ENCODE measurements at places on chromosomes 11 and 22. TPM values are rescaled to one million over a fixed set of nuclear protein-coding genes. Genes with fewer than 3 reads are reported as not detected.

- DNase-seq, result peak; percentile 15
- peaks cover 4% of the 10 kb centered on the region for H3K27me3 ChIP-seq
- H3K27ac ChIP-seq, result peak within 1 kb of the TSS; percentile 10
- H3K4me1 ChIP-seq, result peaks cover 6% of the 10 kb centered on the region
- H3K36me3 ChIP-seq, result no peaks in the 10 kb centered on the region
Observed at GRCh38 chr11:118263695-118264568, at the start of gene MPZL2. Gene MPZL2 (minus strand): TSS chr11:118264297. CDS start chr11:118264153, 144 bp downstream.

DNA sequence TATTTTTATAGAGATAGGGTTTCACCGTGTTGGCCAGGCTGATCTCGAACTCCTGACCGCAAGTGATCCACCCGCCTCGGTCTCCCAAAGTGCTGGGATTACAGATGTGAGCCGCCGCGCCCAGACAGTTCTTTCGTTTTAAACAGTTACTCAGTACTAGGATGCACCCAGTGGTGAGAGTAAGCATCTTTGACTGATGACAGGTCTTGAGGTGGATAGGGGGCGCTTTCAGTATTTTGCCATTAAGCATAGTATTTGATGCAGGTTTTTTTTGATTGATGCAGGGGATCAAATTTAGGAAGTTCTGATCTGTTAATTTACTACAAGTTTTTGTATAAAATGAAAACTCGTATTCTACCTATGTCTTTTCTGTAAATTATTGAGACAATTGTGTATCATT lies 13.2 kb upstream of the TRIM34 start:
- H3K36me3 ChIP-seq, result peaks cover 9% of the 10 kb centered on the region
- no peak for DNase-seq
- no peak overlapping the region for H3K27ac ChIP-seq
- peaks cover 7% of the 10 kb centered on the region for H3K4me1 ChIP-seq
- H3K27me3 ChIP-seq, result peaks cover 2% of the 10 kb centered on the region
- no peak overlapping the region for H3K4me3 ChIP-seq

- H3K36me3 ChIP-seq, result no peaks in the 10 kb centered on the region
- DNase-seq, result no peak
- H3K27ac ChIP-seq, result no peak overlapping the region
- H3K27me3 ChIP-seq, result peaks cover 5% of the 10 kb centered on the region
- H3K4me1 ChIP-seq, result no peaks in the 10 kb centered on the region
Observed at GRCh38 chr11:101705972-101706371, 122.2 kb upstream of the TRPC6 start.

GRCh38 chr22:24473284-24473683 lies 21.8 kb upstream of the UPB1 start:
- no peaks in the 10 kb centered on the region for H3K36me3 ChIP-seq
- no peak for DNase-seq
- H3K4me3 ChIP-seq, result no peak overlapping the region
- no peaks in the 10 kb centered on the region for H3K4me1 ChIP-seq
- peaks cover 2% of the 10 kb centered on the region for H3K27me3 ChIP-seq

DNA sequence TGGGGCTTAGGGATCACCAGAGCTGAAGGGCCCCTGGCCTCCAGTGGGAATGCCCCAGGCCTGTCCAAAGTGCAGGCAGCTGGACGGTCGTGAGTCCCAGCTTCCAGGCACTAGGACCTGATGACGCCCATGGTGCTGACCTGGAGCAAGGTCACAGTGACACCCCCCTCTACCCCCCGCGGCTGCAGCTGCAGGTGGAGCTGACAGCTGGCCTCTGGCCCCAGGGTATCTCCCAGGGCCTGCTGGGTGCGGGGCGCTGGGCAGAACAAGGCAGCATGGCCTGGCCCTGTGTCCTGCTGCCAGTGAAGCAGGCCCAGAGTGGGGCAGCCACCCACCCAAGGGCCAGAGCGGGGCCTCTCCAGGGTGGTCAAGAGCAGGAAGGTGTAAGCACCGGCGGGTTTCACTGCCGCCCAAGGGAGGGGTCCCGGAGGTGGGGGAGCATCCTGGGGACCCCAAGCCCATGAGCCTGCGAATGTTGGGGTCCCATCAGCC lies 553 bp upstream of the TCIRG1 start:
- peaks cover 3% of the 10 kb centered on the region for H3K36me3 ChIP-seq
- H3K27ac ChIP-seq, result no peak overlapping the region
- H3K4me3 ChIP-seq, result no peak overlapping the region

DNA sequence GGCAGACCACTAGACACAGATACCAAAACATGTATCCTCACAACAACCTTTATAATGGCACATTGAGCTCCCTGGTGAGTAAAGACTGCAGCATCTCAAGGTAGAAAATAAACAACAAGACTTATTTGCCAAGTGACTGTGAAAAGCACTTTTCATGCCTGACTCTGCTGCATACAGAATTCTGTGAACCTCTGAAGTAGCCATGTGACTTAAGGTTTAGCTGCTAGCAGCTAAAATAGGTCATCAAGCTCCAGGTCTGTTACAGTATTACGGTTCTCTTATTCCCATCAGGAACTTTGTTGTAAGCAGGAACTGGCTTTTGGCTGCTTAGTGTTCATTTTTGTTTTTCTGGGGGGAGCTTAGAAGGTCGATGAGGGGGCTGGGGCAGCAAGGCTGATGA lies 139.4 kb downstream of the PAX6 start:
- no peak for DNase-seq
- no peaks in the 10 kb centered on the region for H3K4me1 ChIP-seq
- H3K27ac ChIP-seq, result no peak overlapping the region

- H3K27ac ChIP-seq, result no peak overlapping the region
- DNase-seq, result no peak
- peaks cover 4% of the 10 kb centered on the region for H3K36me3 ChIP-seq
- H3K27me3 ChIP-seq, result peaks cover 1% of the 10 kb centered on the region
- H3K4me1 ChIP-seq, result no peaks in the 10 kb centered on the region
Observed at GRCh38 chr22:34946339-34946985, 119.5 kb upstream of the ISX start.

DNA sequence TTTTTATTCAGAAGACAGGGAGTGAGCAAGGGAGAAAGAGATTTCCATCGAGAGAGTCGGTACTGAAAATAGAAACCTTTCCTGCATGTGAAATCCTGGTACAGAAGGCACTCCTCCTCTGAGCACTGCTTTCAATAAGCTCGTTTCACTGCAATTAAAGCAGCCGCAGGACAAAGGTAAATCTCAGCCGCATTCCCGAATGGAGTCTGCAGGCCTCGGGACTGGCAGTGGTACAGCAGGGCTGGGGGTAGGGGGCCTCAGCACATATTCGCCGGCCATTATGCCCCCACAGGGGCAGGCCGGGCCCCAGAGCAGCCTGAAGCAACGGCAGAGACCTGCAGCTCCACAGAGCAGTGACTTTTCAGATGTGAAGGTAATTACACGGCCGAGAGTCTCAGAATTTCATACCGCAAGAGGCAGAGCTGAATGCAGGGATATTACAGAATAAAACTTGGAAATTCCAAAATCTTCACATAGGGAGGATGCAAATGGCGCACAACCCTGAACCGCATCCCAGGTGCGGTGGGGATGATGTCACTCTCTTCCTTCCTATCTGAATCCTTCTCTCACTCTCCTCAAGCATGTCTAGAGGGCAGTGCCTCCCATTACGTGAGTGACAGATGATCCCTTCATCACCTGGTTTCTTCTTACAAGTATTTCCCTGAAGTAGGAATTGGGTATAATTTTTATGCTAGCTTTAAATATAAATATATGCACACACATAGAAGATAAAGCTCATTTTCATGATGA lies 622.1 kb downstream of the OPCML start:
- no peaks in the 10 kb centered on the region for H3K27me3 ChIP-seq
- H3K36me3 ChIP-seq, result no peaks in the 10 kb centered on the region
- no peak overlapping the region for H3K27ac ChIP-seq
- H3K4me1 ChIP-seq, result peaks cover 9% of the 10 kb centered on the region
- no peak for DNase-seq

DNA sequence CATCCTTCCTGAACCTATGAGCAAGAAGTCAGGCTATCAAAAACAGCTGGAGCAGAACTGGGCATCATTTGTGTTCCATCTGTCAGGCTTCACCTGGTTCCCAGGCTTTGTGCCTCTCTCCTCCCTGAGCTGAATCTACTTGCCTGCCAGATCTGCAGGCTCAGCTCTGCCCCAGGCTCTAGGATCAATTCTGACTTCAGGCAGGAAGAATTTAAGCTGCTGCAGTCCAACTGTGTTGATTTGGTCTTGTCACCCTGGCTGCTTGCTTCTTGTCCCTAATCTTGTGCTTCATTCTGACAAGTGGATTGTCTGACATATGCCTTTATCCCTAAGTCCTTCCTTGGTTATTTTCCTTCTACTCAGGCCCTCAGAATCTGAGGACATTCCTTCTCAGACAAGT lies 31.6 kb upstream of the CADM1 start:
- no peak overlapping the region for H3K27ac ChIP-seq
- no peaks in the 10 kb centered on the region for H3K4me1 ChIP-seq
- no peaks in the 10 kb centered on the region for H3K36me3 ChIP-seq
- no peak for DNase-seq
- no peak overlapping the region for H3K4me3 ChIP-seq
- peaks cover 2% of the 10 kb centered on the region for H3K27me3 ChIP-seq

- peaks cover 22% of the 10 kb centered on the region for H3K4me1 ChIP-seq
- peak; percentile 56 for DNase-seq
- no peaks in the 10 kb centered on the region for H3K36me3 ChIP-seq
- H3K4me3 ChIP-seq, result no peak overlapping the region
Observed at GRCh38 chr11:114317787-114318137, 21.6 kb downstream of the NNMT start.

GRCh38 chr22:27668828-27669797 lies 132.4 kb downstream of the MN1 start:
- peaks cover 5% of the 10 kb centered on the region for H3K27me3 ChIP-seq
- H3K36me3 ChIP-seq, result peaks cover 3% of the 10 kb centered on the region
- no peak overlapping the region for H3K4me3 ChIP-seq

- H3K27me3 ChIP-seq, result peaks cover 7% of the 10 kb centered on the region
- H3K27ac ChIP-seq, result no peak overlapping the region
- H3K36me3 ChIP-seq, result peaks cover 49% of the 10 kb centered on the region
- DNase-seq, result no peak
- peaks cover 18% of the 10 kb centered on the region for H3K4me1 ChIP-seq
Observed at GRCh38 chr11:44088377-44088776, 7.1 kb upstream of the EXT2 start.

GRCh38 chr11:107713009-107713408 lies 1.2 kb upstream of the SLN start:
- no peak overlapping the region for H3K4me3 ChIP-seq
- H3K36me3 ChIP-seq, result no peaks in the 10 kb centered on the region

DNA sequence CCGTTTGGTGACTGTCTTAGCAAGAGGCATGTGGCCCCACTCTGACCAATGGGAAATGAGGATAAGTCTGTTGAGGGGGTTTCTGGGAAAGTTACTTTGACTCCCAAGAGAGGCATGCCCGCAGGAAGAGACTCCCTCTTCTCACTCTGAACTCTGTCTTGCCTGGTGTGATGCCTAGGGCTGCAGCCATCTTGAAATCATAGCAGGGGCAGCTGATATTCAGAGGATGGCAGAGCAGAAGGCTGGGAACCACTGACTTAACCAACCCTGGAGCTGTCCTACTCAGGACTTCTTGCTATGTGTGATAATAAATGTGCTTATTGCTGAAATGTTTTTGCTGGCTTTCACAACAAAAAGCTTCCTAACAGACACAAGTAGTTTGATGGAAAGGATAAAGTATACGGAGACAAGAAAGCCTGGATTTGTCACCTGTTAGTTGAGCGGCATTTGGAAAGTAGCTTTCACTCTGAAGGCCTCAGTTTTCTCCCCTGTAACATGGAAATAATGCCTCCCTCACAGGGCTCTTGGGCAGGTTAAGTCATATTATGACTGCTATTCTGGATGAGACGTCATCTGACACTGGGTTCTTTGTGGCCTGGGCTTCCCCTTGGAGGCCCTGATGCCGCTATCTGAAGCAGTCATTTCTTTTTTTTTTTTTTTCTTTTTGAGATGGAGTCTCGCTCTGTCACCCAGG lies 128.5 kb downstream of the CEP164 start:
- peaks cover 9% of the 10 kb centered on the region for H3K27me3 ChIP-seq
- no peak overlapping the region for H3K27ac ChIP-seq
- no peak overlapping the region for H3K4me3 ChIP-seq
- H3K4me1 ChIP-seq, result no peaks in the 10 kb centered on the region
- no peaks in the 10 kb centered on the region for H3K36me3 ChIP-seq

DNA sequence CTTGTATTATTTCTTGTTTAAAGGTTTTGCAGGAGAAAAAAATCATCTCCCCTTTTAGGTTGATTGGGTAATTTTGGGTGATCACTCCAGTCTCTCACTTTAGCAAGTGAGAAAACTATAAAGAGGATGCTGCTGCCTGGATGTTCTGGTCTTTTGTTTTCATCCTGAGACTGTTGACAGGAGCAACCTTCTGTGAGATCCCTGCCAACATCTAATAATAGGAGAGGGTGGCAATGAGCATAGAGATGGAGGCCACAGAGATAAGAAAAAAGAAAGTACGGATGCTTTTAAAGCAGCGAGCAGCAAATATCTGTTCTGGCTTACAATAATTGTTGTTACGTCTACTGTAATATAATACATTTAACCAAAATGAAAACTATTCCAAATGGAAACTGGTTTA lies 293.6 kb upstream of the MTNR1B start:
- no peak for DNase-seq
- no peak overlapping the region for H3K27ac ChIP-seq
- no peaks in the 10 kb centered on the region for H3K36me3 ChIP-seq
- no peaks in the 10 kb centered on the region for H3K27me3 ChIP-seq

DNA sequence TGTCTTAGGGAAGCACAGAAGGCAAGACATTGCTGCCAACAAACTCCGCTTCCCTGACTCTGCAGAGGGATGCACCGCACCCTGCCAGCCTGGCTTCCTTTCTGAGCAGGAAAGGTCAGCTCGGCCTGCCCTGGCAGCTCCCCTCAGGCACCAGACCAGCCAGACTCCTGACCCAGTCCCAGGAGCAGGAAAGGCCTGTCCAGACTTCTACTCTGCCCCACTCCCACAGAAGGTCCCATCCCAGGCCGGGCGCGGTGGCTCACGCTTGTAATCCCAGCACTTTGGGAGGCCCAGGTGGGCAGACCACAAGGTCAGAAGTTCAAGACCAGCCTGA lies 17.7 kb downstream of the ARRB1 start:
- DNase-seq, result no peak
- no peak overlapping the region for H3K4me3 ChIP-seq
- peak overlapping the region; percentile 48 for H3K27ac ChIP-seq
- peaks cover 90% of the 10 kb centered on the region for H3K4me1 ChIP-seq
- peaks cover 18% of the 10 kb centered on the region for H3K36me3 ChIP-seq

Gene TIMM10
- total RNA-seq, result 60.2 TPM

Gene MRGPRE
- not detected for total RNA-seq

Gene HRAS
- 92.4 TPM for total RNA-seq

Gene FOSL1
- total RNA-seq, result 1.3 TPM

Gene OSM
- total RNA-seq, result not detected

Gene KCNJ1
- total RNA-seq, result not detected

Gene SCN3B
- 34.1 TPM for total RNA-seq

Gene LRRC74B
- total RNA-seq, result not detected
